ENCODE measurements at places on chromosomes 6 and 20. TPM values are rescaled to one million over a fixed set of nuclear protein-coding genes. Genes with fewer than 3 reads are reported as not detected.
A peak's percentile ranks its signal among the peaks of the same experiment; 100 is the strongest.

- DNase-seq: no peak
These were observed 249.7 kb downstream of the TTLL2 start for GRCh38 chr6:167574431-167575151.

DNA sequence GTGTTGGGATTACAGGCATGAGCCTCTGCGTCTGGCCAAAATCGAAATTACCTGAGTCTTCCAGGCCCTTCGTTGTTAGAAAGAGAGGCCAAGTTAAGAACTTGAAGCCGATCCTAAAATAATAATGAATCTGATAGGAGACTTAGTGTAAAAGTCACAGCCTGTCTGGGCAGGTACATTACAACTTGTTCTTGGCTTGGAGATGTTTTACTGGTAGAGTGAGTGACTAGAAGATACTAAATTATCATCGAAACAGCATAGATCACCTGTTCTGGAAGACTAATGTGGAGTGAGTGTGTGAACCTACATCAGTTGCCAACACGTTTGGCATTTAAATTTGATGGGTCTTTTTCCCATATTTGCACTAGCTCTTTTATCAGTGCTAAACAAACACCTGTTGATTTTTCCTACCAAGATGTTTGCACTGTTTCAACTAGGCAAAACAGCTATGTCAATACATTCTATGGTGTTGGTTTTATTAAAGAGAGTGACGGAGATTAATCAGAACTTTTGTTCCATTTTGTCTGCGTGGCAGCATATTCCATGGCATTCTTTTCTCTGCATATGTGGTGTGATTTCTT lies 4.6 kb upstream of the TMEM217 start:
- DNase-seq: no peak

DNA sequence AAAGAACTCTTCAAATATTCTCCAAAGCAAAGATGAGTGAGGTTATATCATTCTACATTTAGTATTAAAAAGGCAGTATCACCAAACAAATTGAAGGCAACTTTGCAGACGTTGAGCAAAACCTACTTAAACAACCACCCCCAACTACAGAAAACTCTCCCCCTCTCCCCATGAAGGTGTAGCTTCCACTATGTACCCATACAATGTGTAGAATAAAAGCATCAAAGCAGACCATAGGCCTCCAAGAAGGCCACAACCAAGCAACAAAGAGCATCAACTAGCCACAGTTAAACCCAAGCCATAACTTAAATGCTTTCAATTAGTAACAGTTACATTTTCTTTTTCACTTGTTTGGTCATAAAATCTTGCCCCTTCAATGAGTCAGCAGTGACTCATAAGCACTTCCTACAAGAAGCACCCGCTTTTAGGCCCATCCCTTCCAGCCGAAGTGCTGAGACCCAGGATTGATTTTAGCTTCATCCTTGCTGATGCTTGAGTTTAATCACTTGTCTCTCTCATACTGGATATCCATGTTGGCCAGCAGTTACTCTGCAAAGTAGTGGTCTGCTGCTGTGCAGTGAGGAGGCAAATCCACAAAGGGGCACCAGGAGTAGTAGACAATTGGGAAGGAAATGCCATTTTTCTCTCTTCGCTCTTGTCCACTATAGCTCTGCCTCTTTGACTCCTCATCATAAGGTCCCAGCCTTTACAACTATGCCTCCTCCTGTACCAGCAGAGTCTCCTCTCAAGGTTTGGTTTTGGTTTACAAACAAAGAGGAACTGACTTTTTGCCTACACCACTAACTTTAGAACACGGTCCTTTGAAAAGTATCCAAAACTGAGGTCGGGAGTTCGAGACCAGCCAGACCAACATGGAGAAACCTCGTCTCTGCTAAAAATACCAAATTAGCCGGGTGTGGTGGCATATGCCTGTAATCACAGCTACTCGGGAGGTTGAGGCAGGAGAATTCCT lies 8.4 kb upstream of the NUP153 start:
- DNase-seq: no peak

GRCh38 chr20:11207749-11208502 lies 534.1 kb upstream of the JAG1 start:
- no peak for DNase-seq

- DNase-seq: peak; percentile 72
These were observed 2.7 kb downstream of the C20orf204 start for GRCh38 chr20:64038565-64039292.

GRCh38 chr20:58406422-58407001 lies 17.5 kb downstream of the VAPB start:
- no peak for DNase-seq

DNA sequence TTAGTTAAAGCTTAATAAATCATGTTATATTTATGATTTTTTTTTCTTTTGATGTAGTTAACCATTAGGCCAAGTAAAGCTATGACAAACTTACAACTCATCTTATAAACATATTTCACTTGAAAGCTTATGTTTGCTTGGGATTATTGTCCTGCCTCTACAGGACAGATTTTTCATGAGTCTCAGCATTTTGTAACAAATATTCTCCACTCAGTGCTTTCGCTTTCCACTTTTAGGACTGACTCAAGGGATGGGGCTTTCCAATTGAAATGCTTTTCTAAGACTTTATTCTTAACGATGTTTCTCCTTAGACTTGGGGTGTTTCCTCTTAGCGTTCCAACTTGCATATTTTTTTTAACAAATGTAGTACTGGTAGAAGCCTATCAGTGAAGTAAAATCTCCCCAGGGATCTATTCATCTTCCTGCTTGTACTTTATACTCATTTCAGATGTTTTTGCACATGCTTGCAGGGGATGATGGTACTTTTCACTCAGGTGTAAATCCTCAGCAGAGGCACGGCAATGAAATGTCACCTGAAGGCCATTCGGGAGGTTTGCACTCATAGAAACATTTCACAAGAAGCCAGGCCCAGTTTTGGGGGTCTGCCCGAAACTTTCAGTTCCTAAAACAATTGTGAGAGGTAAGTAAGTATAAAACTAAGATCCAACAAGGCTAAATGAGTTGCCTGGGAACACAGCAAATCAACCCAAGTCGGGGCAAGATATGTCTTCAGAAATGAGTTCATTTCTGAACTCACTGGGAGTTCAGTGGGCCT lies 298.1 kb upstream of the FOXQ1 start:
- no peak for DNase-seq

- no peak for DNase-seq
These were observed 127.4 kb downstream of the CD24 start for GRCh38 chr6:106847116-106847515.

DNA sequence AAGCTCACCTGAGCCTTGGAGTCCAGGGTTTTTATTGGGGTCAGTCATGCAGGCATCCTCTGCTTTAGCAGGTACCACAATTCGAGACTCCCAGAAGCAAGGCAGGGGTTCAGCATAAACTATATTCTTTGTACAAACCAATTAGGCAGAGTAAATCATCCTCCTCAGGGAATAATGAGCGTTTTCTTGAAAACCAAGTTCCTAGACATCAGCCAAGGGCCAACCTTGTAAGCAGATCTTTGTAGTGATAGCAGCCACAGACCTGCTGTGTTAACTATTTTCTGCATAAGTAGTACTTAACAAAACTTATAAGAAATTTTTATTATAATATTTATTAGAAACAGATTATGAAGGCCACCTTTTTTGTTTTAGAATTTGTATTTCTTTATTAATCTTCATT lies 74.7 kb downstream of the STXBP5 start:
- DNase-seq: no peak

DNA sequence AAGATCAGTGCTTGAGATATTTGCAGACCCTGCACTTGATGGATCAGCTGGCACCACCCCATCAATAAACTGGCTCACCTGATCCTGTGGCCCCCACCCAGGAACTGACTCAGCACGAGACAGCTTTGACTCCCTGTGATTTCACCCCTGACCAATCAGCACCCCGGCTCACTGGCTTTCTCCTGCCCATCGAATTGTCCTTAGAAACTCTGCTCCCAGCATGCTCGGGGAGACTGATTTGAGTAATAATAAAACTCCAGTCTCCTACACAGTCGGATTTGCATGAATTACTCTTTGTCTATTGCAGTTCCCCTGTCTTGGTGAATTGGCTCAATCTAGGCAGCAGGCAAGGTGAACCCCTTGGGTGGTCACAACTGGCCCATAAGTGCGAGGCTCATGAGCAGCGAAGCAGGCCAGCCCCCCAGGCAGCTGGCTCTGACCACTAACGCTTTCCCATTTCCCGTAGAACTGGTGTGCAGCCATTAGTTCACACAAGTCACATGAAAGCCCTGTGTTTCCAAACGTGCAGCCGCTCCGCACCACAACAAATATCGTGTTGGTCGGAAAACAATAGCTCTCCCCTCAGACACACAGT lies 79.6 kb downstream of the RSPH3 start:
- no peak for DNase-seq

- no peak for DNase-seq
These were observed 60.6 kb downstream of the TOX2 start for GRCh38 chr20:43975096-43975768.

- peak; percentile 21 for DNase-seq
These were observed 319.6 kb downstream of the FARS2 start for GRCh38 chr6:5580736-5581581.

DNA sequence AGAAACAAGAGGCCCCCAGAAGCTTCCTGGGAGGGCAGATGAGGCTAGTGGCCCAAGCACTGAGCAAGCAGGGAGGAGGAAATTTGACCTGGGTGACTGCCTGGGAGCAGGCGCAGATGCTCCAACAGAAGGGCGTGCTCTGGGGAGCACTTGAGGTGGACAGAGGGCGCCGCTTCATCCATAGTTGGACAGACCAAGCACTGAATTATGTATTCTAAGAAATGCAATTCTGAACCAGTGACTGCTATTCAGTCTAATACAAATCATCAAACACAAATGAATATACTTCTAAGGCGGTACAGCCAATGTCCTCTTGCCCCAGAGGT lies 28.7 kb upstream of the IRF4 start:
- DNase-seq: no peak

- no peak for DNase-seq
These were observed 15.3 kb upstream of the NINL start for GRCh38 chr20:25600632-25601031.

DNA sequence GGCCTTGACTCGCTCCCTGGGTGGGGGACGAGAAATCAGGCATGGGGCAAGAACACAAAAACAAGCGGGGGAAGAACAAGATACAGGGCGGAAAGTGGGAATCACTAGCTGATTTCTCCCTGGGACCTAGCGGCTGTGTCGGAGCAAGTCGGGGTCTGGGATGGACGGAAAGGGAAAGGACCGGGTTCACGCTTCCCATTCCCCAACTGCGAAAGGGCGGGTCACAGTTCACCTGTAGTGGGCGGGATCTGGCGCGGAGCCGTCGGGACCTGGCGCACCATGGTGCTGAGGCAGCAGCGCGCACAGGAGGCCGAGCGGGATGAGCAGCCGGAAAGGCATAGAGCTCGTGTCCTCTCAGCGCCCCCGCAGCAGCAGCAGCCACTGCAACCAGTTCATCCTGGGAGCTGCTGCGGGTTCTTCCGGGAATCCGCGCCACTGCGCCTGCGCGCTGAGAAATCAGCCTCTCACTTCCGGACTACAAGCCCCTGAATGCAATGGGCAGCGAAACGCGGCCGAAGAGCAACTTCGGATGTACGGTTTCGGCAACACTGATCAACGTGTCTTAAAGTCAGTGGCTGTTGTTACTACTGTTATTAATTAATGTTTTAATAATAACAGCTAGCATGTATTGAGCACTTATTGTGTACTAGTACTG lies at the start of gene EDEM2:
Gene EDEM2, minus strand, starts transcription at position 417 of the 655 bp plus-strand sequence. Its CDS starts 78 bp downstream, at position 339.
- DNase-seq: peak; percentile 92

DNA sequence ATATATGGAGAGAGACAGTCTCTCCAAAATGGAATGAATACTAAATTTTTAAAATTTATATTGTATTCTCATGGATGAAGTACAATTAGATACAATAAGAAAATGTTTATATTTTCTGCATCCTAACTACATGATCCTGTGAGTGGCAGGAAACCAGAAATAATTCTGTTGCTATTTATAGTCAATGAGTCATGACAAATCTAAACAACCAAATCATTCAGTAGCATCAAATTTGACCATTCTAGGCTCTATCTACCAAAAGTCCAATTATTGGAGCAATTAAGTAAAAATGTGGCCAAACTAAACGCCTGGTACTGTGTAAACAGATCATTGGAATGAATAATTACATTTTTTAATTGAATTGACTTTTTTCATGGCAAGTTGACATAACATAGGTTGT lies 959.8 kb downstream of the EPHA7 start:
- DNase-seq: no peak

DNA sequence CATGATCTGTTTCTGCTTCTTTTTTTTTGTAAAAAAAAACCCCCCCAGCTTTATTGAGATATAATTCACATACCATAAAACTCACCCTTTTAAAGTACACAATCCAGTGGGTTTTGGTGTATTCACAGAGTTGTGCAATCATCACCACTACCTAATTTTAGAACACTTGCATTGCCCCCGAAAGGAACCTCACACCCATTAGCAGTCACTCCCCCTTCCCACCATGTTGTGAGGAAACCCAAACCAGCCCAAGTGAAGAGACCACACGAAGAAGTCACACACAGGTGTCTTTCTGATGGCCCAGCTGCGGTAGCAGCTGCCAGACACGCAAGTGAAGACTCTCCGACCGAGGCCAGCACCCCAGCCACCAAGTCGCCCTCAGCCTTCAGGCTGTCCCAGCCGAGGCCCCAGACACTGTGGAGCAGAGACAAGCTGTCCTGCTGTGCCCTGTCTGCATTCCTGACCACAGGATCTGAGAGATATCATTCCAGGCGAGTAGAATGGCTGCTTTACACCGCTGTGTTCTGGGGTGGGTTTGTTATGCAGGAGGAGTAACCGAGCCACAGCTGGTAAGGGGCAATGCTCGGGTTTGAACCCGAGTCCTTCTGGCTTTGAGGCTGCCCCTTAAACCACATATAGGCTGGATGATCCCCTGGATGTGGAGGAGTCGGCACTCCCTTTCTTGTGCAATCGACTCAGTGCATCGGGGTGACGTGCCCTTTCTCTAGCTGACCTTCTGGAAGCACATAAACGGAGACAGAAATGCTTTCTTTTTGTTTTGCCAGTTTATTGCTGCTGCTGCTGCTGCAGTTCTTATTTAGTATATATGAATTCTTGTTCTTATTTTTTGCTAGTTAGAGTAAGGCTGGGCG lies 59.1 kb upstream of the PTPN1 start:
- DNase-seq: no peak

- DNase-seq: no peak
These were observed 84.5 kb upstream of the LRFN2 start for GRCh38 chr6:40671694-40672050.

- no peak for DNase-seq
These were observed 10.2 kb upstream of the SRPK1 start for GRCh38 chr6:35931120-35931561.

TAAR9 gene
- not detected for total RNA-seq

CRISP3 gene
- 0.22 TPM for total RNA-seq

MOXD1 gene
- 12.5 TPM for total RNA-seq

MATN4 gene
- total RNA-seq: 13.0 TPM

RAD21L1 gene
- 0.10 TPM for total RNA-seq

CDSN gene
- not detected for total RNA-seq

All from spinal cord (tissue), 10 donors.